T-helper 2 cell (primary cell): ENCODE measurements at places on chromosomes 4 and X.

DNA sequence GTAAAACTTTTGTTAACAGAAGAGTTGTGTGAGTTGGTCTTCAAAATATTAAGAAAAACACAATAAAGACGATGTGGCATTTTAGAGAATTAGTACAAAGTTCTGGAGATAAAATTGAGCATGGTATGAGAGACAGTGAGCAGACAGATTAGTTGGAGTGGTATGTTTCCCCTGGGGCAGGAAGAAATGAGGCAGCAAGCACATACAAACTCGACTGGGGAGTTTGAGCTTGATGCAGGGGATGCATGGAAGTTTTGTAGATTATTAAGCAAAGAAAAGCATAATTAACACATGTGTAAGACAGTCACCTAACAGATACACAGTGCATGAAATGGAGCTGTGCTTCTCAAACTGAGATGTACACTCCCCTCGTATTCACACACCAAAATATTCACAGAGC is 58.1 kb upstream of the IL2 start:
- no peak for DNase-seq

- DNase-seq = peak; percentile 94
These were observed 2.1 kb downstream of the PLCXD1 start for GRCh38 chrX:283115-283845.

DNA sequence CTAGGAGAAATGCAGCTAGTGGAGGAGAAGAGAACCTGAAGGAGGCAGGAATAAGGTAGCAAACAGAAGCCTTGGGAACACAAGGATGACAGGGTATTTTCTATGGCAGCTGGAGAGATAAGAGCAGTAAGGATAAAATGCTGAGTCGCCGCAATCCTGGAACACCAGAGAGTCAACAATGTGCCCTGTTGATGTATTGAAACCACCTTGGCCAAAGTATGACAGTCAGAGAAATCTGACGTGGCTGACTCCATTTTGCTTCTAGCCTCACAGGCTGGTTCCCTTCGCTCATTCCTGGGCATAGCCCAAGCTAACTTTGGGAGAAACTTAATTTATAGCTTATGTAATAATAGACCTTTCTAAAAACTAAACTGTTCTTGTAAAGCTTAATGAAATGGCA is 56.6 kb upstream of the C4orf54 start:
- no peak for DNase-seq

- DNase-seq = no peak
These were observed 334.8 kb downstream of the TEX13C start for GRCh38 chrX:125654501-125654900.

GRCh38 chr4:189974056-189974455 is 33.4 kb downstream of the FRG1 start:
- no peak for DNase-seq

DNA sequence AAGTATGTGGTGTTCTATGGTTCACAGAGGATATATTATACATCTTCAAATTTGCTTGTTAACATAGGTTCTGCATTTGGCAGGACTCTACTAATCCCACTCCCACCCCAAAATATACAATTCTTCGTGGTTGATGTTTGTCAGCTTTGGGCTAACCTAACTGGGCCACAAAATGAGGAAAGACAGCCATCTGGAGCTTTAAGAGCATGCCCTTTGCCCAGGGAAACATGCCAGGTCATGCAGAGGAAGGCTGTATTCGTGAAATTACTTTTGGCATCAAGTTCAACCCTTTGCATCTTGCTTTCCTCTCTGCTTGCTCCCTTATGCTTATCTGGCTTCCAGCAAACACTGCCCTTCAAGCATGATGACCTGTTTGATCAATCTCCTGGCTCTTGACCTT is 46.8 kb upstream of the F9 start:
- DNase-seq = no peak

DNA sequence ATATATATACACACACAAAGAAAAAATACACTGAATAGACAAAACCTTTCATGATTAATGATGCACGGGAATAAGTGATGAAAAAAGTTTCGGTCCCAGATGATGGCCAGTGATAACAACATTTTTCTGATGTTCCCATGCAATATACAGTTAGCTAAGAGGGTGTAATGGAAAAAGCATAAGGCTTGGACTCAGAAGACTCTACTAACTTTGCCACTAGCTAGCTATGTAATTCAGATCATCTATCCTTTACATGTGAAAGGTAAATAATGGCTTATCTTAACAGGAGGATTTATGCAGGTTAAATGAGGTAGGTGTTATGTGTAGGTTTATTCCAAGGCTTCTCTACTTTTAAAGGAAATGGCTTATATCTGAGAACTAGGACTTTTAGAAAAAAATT is 4.3 kb downstream of the RPS3A start:
- no peak for DNase-seq
